Glomerular endothelial cell (primary cell): ENCODE measurements at places on chromosomes 6 and 20. TPM values are rescaled to one million over a fixed set of nuclear protein-coding genes. Genes with fewer than 3 reads are reported as not detected.

- DNase-seq, result no peak
Measured at GRCh38 chr6:103797738-103798137, 1062.0 kb downstream of the HACE1 start.

Gene BPIFB4
- not detected in 2 replicates for total RNA-seq

DNA sequence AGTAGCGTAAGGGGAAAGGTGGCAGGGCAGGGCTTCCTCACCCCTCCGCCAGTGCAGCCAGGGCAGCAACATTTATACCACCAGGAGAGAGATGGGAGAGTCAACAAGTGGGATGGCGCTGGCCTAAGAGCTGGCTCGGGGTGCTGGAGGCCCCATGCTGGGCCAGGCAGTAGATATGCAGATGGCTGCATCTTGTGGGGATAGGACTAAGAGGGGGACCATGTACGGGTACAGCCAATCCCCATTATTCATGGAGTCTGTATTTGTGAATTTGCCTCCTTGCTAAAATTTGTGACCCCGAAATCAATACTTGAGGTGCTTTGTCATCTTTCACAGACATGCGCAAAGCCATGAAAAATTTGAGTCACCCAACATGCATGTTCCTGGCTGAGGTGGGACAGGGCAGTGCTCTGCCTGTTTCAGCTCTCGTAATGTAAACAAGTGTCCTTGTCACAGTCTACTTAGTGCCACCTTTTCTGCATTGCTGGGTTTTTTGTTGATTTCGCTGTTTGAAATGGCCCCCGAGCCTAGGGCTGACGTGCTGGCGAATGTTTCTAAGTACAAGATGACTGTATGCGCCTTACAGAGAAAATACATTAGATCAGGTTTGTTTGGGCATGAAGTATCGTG is 27.5 kb upstream of the TAF8 start:
- DNase-seq, result no peak

Gene EYA4
- 0.12 TPM in 1 of 2 replicates, not detected in the other for total RNA-seq

Gene TBXT
- not detected in 2 replicates for total RNA-seq

DNA sequence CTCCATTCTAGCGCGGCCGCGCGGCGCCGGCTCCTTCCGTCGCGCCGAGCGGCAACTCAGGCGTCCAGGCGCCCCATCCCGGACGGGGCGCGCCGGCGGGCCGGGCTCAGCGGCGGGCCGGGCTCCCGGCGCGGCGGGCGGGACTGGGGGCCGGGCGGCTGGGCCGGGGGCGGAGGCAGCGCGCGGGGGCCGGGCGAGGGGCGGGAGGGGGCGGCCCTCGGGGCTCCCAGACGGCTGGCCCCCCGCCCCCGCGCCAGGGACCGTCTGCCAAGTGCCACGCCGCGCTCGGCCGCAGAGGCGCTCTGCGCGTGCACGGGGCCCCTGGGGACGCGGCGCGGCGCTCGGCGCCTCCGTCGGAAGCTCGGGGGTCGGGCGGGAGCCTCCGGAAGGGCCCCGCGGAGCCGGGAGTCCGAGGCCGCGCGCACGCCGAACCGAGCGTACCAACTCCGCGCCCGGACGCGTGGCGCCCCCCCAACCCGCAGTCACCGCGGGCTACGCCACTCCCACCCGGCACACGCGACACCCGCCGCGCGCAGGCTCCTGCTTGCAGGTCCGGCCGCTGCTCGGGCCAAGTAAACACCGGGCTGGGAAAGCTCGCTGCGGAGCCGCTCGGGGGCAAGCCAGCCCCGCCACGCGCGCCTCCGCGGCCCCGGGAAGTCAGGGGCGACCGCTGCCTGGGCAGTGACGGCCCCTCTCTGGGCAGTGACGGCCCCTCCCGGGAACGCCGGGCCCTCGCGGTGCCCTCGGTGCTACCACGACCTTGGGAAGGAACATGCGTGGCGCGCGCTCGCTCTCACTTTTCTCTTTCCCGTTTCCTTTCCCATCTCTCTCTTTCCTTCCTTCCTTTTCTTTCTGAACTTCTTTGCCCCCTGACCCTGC is at the start of gene PREX1:
Gene PREX1 (minus strand): TSS at position 145 of the 879 bp plus-strand sequence. CDS start 139 bp downstream, at position 6.
- DNase-seq, result no peak

DNA sequence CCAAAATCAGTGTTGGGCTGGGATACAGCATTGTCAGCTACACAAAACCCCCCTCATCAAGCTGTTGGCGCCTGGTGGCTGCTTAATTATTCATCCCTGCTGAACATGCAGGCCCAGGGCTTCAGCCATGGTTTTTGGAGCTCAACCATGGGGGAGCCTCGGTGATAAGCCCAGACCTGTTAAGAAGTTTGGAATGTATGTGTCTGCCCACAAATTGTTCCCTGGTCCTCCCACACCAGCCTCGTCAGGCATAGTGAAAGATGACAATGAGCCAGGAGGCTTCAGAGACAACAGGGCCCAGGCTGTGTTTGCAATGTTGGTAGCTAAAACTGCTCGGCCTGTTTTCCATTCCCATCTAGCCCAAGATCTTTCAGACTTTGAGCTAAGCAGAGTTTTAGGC is 34.8 kb upstream of the SIRPA start:
- no peak for DNase-seq

Gene SLC26A8
- total RNA-seq, result not detected in 2 replicates

Gene PPP1R16B
- 56.4 and 132 TPM in 2 replicates for total RNA-seq

DNA sequence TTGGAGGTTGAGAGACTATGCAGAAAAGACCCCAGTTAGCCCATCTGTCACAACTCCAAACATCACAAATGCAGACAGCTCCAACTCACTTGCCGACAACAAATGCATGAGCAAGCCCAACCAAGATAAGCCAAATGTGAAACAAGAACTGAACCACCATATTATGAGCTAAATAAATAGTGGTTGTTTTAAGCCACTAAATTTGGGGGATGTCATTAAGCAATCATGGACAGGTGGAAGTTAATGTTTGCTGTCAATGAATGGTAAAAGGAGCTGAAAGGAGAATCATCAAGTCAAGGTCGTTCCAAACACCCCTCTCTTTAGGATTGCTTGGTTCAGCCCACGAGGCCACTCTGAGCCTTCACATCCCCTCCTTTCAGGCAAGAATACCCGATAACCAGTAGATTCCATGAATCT is 71.2 kb upstream of the PLCB4 start:
- DNase-seq, result no peak

DNA sequence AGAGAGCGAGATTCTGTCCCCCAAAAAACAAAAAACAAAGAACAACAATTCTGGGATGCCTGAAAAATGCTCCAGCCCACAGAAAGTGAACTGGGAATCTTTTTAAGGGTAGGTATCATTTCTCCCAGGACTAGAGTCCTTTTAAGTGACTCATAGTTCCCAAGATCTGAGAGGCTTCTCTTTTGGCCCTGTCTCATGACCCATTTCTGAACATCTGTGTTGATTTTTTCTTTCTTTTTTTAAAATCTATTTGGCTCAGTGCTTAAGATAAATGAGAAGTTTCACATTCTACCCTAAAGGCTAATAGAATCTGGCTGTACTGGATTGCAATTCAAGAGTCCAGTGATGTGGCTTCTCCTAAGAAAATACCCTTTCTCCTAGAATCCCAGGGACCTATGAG is 217.6 kb upstream of the FOXQ1 start:
- no peak for DNase-seq

Gene LAMA4
- 503 and 840 TPM in 2 replicates for total RNA-seq

Gene SALL4
- 0.92 and 1.8 TPM in 2 replicates for total RNA-seq

- no peak for DNase-seq
Measured at GRCh38 chr20:33653900-33654596, 8.1 kb upstream of the C20orf144 start.

DNA sequence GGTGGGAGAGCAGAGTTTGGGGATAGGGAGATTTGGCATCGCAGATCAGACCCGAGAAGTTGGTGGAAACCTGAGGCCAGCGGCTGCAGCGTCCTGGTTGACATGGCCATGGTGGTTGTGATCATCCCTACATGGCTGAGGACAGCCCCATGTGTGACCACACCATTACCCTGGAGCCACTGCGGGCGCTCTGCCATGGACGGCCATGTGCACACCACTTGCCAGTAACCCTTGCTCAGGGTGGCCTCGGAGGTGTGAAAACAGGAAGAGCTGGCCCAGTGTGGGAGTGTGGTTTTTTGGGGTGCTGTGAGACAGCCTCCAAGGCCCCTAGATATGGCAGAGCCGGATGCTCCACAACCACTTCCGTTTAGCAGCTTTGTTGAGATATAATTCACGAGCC is 64.4 kb downstream of the TMEM242 start:
- no peak for DNase-seq

- DNase-seq, result no peak
Measured at GRCh38 chr6:39887692-39888450, 46.4 kb downstream of the MOCS1 start.

Gene HLA-DOB
- total RNA-seq, result 0.29 and 1.2 TPM in 2 replicates
